ENCODE measurements at places on chromosomes 6 and 20.

GRCh38 chr20:37500311-37500710 is 20.7 kb upstream of the NNAT start:
- no peak for DNase-seq

DNA sequence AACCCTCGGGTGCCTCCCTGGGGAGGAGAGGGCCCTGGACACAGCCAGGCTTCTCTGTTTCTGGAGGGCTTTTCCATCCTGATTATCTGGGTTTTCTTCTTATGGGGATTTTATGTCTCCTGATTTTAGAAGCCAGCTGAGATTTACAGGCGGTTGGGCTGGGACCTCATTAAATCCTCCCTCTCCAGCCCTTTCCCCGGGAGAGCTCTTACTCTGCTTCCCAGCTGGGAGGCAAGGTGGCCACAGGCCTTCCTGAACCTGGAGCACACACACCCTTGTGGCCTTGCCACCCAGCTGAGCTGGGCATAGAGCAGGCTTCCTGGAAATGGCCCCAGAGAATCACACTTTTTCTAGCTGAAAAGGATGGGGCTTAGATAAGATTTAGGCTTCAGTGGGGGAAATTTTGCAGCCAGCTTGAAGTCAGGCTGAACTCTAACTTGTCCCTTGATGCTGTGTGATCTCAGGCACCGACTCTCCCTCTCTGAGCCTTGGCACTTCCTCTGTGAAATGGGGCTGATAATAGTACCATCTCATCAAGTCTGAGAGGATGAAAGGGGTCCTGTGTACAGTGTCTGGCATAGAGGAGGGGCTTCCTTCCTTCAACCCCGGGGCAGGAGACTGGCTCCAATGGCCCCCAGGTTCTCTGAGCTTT is 16.6 kb downstream of the VSTM2L start:
- DNase-seq: no peak

- DNase-seq: peak; percentile 40
Measured at GRCh38 chr20:41632896-41633295, 14.7 kb upstream of the CHD6 start.

DNA sequence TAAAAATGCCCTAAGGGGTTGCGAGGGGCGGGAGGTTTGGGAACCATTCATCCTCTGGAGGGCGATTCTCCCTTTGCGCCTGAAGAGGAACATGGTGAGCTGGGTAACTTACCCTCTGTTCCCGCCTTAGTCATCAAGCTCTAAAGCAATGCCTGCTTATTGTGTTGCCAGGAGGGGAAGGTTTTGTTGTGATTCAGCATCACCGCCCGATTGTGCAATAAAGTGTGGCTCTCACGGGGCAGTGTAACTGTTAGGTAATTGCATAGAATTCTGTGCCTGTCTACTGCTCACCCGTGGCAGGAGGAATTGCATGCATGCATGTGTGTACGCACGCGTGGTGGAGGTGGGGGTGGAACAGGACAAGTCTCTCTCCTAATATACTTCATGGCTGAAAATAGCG is 95.5 kb upstream of the AGPAT4 start:
- DNase-seq: peak; percentile 35

DNA sequence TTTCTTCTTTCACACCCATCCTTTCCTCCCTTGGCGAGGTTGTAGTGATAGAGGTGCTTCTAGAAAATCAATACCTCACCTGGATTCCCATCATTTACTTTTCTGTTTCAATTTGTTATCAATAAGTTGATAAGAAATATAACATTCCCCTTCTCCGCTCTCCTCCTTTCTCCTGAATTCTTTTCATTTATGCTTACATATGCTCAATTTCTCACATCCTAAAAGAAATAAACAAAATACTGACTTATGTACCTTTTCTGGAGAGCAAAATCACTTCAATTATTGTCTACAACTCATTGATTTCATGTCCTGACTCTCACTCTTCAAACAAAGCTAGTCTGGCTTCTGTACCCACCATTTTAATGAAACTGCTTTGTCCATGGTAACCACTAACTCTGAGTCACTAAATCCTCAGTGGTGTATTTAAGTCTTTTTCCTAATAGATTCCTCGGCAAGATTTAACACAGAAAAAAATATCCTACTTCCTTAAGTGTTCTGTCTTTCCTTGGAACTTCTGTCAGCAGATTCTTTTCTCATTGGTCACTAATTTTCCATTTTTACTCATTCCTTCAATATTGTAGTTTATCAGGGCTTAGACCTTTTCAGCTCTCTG is 289.6 kb downstream of the RFPL4B start:
- DNase-seq: peak; percentile 54

All from fibroblast of skin of left biceps (primary cell).